ENCODE measurements at places on chromosomes 1 and 21.
A peak's percentile ranks its signal among the peaks of the same experiment; 100 is the strongest.

GRCh38 chr1:201259476-201260235 lies 23.6 kb upstream of the PKP1 start:
- no peak for DNase-seq

- no peak for DNase-seq
These were observed 1.7 kb downstream of the H3-3A start for GRCh38 chr1:226063977-226064815.

DNA sequence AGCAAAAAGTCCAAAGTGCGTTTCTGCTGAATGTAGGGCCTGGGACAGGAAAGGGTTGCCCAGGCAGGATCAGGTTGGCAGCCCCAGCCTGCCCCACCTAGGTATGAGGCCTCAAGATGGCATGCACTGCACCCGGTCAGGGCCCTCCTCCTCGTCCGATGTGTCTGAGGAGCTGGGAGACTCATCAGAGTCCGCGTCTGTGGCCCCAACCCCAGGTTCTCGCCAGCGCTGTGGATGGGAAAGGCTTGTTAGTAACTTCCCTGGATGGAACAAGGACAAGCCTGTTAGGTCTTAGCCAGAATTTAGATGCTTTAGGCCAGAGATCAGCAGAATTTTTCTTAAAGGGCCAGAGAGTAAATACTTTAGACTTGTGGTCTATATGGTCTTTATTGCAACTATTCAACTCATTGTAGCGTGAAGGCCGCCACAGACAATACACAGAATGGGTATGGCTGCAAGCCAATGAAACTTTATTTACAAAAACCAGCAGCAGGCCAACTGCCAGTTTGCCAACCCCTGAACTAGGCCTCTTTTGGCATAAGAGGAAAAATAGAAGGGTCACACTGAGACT lies 12.4 kb downstream of the PEA15 start:
- DNase-seq = no peak

DNA sequence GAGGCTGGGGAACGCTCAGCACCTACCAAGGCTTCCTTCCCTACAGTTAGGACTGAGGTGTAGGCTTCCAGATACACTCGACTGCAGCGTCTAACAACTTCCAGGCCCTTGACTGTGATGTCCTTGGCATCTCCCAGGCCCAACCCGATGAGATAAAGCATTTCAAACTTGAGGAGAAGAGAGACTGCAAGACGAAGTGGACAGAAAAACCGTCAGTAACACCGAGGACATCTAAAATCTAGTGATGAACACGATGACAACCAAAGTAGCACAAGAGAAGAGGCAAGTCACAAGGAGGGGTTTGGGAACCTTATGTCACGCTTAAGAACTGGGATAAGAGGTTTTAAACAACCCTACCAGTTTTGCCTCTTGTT lies 314 bp downstream of the DPH5 start:
- DNase-seq = no peak

DNA sequence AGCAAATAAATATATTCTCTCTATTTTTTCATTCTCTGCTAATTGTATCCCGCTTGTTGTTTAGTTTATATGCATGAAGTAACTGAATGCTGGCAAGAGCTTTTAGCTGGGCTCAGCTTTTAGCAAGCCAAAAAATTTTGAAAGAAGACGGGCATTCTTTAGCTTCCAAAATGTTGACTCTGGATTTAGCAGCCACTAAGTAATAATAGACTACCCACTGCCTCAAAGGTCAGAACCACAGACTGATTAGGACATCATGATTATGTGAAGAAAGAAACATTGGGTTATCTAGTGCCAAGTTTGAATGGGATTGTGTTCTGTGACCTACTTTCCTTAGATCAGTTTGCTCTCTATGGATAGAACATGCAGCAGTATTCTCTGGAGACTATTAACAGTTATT lies 80.3 kb upstream of the DPH5 start:
- no peak for DNase-seq

DNA sequence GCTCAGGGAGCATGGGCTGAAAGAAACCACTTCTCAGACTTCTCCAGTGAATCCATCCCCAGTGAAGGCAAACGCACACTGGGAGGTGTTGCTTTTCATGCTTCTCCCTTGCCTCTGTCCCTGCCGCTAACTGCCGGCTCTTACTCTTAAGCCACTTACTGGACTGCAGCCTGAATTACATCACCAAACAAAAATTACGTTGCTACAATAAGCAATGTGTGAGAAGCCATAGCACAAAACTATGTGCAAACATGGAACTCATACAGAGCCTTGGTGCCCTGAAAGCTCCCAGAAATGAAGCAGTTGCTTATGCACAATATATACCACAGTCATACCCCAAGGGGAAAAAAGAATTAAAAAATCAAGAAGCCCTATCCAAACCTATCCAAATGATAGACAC lies 375.2 kb downstream of the KCNH1 start:
- no peak for DNase-seq

GRCh38 chr1:41788427-41788826 lies 130.3 kb downstream of the HIVEP3 start:
- DNase-seq = no peak

- DNase-seq = no peak
These were observed 239.5 kb downstream of the FOXD2 start for GRCh38 chr1:47677241-47677940.

- no peak for DNase-seq
These were observed 74.0 kb downstream of the NFASC start for GRCh38 chr1:204944662-204945061.

GRCh38 chr1:111470596-111470995 lies 3.2 kb upstream of the C1orf162 start:
- no peak for DNase-seq

DNA sequence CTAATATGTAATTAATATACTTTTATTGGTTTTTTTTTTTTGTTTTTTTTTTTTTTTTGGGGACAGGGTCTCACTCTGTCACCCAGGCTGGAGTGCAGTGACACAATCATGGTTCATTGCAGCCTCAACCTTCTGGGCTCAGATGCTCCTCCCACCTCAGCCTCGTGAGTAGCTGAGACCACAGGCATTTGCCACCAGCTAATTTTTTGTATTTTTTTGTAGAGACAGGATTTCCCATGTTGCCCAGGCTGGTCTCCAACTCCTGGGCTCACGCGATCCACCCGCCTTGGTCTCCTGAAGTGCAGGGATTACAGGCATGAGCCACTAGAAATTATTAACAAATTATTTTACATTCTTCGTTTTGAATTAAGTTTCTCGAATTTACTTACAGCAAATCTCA lies 16.8 kb upstream of the POGZ start:
- no peak for DNase-seq

DNA sequence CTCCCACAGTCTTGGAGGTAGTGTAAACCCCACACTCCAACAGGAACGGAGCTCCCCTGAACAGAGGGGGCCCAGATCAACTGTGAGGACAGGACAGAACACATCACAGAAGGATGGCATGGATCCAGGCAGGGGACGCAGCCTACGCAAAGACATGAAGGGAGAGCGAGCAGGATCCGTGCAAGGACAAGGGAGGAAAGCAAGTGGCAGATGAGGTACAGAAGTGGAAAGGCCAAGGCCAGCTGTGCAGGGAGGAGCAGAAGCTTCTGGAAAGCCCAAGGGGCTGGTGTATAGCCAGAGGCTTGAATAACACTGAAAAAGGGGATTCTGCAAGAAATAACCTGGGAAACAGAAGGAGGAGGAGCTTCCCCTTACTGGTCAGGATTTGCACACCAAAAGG lies 81.2 kb downstream of the SIPA1L2 start:
- no peak for DNase-seq

- no peak for DNase-seq
These were observed 2.3 kb downstream of the LRRC8D start for GRCh38 chr1:89822999-89823628.

GRCh38 chr1:186183970-186184628 lies 191.0 kb downstream of the TPR start:
- no peak for DNase-seq

- DNase-seq = no peak
These were observed 154.2 kb upstream of the ZNHIT6 start for GRCh38 chr1:85862456-85862855.

- no peak for DNase-seq
These were observed 7.1 kb upstream of the C1orf159 start for GRCh38 chr1:1122981-1123480.

DNA sequence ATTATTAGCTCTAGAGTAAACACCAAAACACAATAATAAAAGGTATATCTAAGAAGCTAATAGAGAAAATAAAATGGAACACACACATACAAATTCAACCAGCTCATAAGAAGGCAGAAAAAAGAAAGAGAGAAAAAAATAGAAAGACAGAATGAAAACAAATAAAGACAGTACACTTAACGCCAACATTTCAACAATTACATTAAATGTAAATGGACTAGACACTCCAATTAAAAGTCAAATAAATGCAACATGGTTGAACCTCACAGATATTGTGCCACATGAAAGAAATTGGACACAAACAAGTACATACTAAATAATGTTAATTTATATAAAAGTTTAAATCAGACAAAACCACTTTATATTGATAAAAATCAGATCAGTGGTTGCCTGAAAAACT lies 56.0 kb downstream of the SLC44A5 start:
- DNase-seq = no peak

DNA sequence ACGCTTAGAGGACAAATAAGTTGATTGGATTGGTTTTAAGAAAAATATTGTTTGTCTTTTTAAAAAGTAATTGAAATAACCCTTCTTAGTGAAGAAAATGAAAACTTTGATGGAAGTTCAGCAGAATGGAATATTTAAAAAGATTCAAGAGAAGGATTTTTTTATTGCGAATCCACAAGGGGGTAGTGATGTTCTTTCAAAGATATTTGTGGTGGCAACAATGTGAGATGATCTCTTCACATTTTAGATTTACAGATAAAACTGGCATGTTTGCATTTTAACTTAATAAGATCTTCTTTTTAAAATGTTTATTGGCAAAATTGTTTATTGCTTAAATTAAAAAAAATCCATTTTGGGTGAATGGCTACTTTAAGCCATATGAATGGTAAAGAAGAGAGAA lies 8.9 kb downstream of the CAMTA1 start:
- DNase-seq = no peak

DNA sequence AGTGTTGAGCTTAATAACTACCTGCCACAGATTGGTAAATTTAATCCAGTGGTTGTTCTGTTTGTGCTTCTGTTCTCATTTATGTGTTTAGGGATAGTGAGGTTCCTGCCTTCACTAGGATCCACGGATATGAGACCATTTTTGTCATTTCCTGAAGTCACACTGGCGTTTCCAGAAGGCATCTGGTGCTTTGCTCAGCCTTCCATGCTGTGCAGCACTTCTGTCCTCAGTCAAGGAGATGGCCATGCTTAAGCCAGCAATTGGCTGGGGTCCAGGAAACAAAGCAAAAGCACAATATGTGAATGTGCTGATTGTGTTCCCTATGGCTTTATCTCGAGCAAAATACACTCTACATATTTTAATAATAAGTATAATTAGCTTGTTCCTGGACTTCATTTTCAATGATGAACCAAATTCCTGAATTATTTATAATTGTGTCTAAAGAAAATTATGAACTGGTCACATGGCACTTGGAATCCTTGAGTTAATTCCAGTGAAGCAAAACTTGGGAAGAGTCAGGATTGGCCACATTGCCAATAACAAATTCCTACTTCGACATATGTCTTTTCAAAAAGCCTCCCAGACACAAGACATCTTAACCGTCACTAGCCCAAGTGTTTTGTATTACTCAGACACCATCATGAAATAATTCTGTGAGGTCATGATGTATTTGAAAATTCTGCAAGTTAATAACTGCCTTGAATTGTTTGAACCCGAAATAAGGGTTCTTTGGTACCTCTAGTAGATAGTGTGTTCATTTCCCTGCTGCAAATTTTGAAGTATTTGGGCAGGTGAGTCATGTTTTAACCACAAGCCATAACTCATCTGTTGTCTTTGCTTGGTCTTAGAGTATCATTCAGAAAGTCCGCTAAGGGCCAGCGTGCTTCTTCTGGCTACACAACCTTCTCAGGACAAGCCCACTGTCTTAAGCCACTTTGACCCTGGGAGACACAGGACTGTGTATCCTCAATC lies 412.4 kb downstream of the DISC1 start:
- DNase-seq = no peak

- no peak for DNase-seq
These were observed 18.1 kb upstream of the IFFO2 start for GRCh38 chr1:18974606-18975005.

DNA sequence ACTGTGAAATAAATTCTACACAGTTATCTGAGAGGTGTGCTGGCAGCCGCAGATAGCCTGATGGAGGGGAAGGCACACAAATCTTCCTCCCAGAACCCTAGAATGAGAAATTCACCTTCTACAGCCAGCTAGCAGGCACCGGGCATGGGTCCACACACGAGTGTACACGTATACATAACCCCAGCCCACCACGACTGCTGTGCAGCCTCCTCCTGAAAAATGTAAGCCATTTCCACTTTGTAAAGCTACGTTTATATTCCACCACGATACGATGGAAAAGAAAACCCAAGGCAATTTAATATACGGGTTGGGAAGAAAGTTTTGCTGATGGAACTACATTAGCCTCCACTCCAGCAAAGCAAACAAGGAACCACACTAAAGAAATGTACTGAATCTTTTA lies 1.8 kb downstream of the BTG3 start:
- no peak for DNase-seq

DNA sequence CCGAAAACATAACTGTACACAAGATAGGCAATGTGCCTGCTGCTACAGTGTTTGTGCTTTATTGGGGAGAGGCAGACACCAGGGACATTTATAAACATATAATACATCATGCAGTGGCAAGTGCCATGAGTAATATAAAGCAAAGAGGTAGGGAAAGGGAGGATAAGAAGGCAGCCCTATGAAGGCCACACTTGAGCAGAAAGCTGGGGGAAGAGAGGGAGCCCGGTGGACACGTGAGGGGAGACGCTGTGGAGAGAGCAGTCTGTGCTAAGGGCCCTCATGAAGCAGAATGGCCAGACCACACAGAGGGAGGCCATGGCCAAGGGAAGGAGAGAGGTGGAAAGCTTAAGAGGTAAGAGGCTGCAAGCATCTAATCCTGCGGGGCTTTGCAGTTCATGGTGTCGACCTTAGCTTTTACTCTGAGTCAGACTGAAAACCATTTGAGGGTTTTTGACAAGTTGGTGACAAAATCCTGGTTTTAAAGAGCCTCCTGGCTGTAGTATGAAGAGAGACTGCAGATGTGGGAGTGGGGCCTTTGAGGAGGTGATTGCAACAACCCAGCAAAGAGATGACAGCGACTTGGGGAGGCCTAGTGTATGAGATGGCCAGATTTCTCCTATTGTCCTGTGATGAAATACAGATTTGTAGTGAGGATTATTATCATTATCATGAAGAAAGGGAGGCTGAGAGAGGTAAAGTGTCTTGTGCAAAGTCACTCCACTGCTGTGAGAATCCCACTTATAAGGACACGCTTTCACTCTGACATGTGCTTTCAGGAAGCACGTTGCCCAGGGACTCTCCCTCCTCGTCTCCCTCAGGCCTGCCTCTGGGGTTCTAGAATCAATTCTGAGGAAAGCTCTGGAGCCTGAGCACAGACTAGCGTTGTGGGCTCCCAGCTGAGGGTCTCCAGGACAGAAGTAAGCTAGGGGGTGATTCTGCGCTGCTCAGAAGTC lies 192.9 kb downstream of the RHOU start:
- peak; percentile 17 for DNase-seq

GRCh38 chr1:63034256-63034655 lies 250.3 kb downstream of the ATG4C start:
- DNase-seq = no peak

GRCh38 chr21:44455524-44456213 lies 359 bp downstream of the LRRC3 start:
- DNase-seq = no peak

- DNase-seq = no peak
These were observed 16.9 kb downstream of the MGST3 start for GRCh38 chr1:165647970-165648369.

GRCh38 chr1:19317126-19317910 lies 5.2 kb downstream of the SLC66A1 start:
- DNase-seq = no peak
